ENCODE measurements at places on chromosomes 3 and 15.
A peak's percentile ranks its signal among the peaks of the same experiment; 100 is the strongest.

DNA sequence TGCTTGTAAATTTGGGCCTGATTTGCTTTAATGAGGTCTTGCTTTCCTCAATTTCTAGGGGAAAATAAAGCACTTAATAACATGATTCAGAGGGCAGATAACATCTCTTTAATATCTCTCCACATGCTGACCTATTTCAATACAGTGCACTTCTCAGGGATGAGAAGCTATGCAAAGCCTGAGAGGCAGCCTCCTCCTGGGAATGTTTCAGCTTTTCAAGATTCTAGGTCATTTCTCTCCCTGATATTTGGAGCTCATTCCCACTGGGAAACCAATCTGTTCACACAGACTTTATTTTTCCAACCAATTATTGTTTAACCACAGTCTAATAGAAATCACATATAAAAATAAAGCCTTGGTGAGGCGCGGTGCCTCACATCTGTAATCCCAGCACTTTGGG lies 67.0 kb upstream of the LSAMP start:
- DNase-seq = no peak
- H3K36me3 ChIP-seq = no peaks in the 10 kb centered on the region
- no peaks in the 10 kb centered on the region for H3K4me1 ChIP-seq

DNA sequence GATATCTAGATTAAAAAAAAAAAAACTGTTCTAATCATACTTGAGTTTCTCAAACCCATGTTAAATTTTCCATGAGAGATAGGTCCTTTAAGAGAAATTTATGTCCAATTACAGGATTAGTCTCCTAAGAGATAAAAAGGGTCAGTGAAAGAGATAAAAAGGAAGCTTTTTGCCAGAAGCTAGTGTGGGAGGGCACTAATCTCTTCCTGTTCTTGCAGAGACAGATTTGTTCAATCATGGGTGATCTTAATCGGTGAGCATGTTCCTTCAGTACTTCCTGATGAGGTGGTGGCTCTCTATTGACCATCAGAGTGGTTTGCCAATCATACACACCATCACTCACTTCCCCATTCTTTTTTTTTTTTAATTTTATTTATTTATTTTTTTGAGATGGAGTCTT lies 16.9 kb upstream of the LPP start:
- no peak for DNase-seq
- no peak overlapping the region for H3K27ac ChIP-seq
- H3K27me3 ChIP-seq = no peaks in the 10 kb centered on the region
- no peaks in the 10 kb centered on the region for H3K36me3 ChIP-seq
- H3K4me3 ChIP-seq = no peak overlapping the region
- peaks cover 16% of the 10 kb centered on the region for H3K4me1 ChIP-seq

DNA sequence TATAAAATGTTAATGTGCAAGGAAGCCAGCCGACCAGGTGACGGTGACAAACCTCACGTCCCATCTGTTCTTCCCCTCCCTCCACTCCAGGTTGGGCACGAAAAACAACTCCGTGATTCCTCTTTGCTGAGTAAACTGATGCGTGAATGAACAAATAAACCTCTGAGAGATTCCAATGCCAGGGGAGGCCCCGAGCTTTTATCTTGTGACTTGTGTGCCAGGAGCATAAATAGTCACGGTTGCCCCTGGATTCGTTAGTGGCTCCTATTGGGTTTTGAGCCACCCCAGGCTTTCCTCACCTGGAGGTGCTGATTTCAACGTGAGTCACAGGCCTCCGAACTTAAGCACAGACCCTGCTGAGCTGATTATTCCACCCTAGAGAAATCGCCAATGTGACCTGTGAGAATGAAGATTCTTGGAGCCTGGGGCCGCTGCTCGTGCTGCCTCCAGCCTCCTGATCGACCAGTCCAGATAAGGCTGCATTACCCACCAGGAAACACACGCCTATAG lies 119.2 kb downstream of the SHQ1 start:
- no peak overlapping the region for H3K4me3 ChIP-seq
- no peak for DNase-seq
- peaks cover 6% of the 10 kb centered on the region for H3K4me1 ChIP-seq

DNA sequence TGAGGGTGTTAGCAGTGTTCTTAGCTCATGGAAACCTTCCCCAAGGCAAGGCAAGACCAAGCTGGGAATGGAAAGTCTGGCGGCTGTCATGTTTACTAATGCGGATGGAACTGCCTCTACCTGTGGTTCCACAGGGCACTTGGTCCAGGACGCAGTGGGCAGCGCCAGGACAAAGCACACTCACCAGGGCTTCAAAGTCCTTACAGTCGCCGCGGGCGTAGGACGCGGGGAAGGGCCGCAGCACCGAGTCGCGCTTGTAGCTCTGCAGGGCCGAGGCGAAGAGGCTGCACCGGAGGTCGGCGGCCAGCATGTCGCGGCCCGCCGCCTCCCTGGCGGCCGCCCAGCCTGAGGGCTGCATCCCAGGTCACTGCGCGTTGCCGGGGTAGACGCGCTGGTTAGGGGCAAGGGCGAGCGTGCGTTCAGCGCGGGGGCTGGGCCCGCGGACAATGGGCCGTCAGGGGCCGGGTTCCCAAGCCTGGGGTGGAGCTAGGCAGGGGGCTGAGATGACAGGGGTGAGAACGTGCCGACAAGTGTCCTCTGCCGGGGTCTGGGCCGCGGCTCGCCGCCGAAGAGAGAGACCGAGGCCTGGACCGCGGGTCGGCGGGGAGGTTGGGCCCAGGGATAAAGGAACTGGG lies 497 bp downstream of the PARP16 start:
- H3K4me3 ChIP-seq = peak overlapping the region; percentile 87
- H3K27ac ChIP-seq = peak overlapping the region; percentile 85
- peak; percentile 52 for DNase-seq
- peaks cover 33% of the 10 kb centered on the region for H3K4me1 ChIP-seq
- H3K36me3 ChIP-seq = peaks cover 15% of the 10 kb centered on the region
- H3K27me3 ChIP-seq = no peaks in the 10 kb centered on the region

DNA sequence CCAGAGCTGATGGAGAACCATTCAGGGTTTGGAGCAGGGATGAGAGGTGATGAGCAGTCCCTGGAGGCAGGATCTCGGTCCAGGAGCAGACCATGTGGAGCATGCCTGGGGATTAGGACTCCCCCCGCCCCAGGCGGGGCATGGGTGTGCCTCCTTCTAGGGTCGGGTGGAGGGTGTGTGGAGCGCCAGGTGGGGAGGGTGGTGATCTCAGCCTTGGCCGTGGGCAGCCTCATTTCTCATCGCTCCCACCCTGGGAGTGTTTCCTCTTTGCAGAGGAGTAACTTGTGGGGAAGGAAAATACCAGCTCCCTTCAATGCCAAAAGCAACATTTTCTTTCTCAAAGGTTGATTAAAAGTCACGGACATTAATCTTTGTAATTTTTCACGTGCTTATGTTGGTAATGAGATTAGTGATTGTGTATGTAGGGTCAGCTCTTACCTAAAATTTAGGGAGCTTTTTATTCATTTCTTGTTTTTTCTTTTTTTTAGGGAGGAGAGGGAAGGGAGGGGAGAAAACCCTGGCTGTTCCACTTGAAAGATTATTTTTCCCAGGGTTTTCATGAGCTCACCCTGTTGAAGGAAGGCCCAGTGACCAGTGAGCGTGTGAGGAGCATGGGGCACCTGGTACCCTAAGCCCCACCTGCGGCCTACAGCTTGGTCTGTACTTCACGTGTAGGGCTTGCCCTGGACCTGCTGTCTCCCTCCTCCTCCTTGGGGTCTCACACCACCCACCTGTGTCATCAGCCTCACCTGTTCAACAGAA lies 11.0 kb downstream of the FBLN2 start:
- no peak overlapping the region for H3K4me3 ChIP-seq
- H3K36me3 ChIP-seq = no peaks in the 10 kb centered on the region
- no peak for DNase-seq
- no peak overlapping the region for H3K27ac ChIP-seq

DNA sequence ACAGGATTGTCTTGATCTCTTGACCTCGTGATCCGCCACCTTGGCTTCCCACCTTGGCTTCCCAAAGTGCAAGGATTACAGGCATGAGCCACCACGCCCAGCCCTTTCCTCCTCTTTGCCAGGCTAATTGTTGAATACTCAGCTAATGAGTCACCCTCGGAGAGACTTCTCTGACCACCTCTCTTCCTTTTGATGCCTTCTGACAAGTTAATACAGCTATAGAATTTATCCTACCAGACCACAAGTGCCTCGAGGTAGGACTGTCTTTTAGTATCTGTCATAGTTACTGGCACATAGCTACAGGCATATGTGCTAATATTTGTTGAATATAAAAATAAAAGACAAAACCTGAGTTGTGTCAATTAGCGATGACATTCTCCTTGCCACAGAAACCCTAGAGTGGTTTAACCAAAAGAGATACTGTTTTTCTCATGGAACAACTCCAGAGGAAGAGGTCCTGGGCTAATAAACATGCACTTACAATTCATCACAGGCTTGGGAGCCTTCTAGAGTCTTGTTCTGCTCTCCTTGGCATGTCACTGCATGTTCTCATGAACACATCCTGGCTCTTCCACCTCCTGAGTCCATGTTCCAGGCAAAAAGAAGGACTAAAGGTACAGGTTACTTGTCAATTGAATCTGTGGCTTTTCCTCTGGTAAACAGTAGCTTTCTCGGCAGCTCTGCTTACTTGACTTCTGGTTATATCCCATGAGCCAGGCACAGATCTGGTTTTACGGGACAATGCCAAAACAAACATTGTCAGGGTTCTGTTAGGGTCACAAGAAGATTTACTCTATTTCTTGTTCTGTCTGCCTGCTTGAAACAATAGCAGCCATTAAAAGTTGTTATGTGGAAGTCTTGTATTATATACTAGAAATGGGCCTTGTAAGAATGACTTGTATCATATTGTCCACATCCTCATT lies 332.3 kb downstream of the THSD4 start:
- H3K27me3 ChIP-seq = peaks cover 3% of the 10 kb centered on the region
- DNase-seq = no peak
- no peak overlapping the region for H3K4me3 ChIP-seq
- H3K4me1 ChIP-seq = no peaks in the 10 kb centered on the region

DNA sequence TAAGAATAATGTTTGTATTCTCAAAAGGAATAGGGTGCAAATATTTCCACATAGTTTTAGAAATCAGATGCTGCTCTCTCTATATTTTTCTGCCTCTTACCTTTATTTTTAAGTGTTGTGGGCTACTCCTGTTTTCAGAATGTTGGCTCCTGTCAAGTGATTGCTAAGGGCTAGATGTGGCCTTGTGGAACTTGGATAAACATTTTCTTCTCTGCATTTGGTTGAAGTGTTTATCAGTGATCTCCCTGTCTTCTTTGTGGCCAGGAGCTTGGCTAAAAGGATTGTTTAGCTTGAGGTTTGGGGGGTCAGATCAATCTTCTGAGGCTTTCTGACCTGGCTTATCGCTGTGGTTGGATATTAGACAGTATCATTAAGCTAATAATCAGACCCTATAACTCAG lies 112.6 kb downstream of the TCF12 start:
- H3K36me3 ChIP-seq = no peaks in the 10 kb centered on the region
- no peak for DNase-seq
- peaks cover 32% of the 10 kb centered on the region for H3K4me1 ChIP-seq
- no peaks in the 10 kb centered on the region for H3K27me3 ChIP-seq
- no peak overlapping the region for H3K27ac ChIP-seq
- no peak overlapping the region for H3K4me3 ChIP-seq

- H3K4me3 ChIP-seq = no peak overlapping the region
- H3K27me3 ChIP-seq = no peaks in the 10 kb centered on the region
- no peaks in the 10 kb centered on the region for H3K4me1 ChIP-seq
- no peak overlapping the region for H3K27ac ChIP-seq
Observed at GRCh38 chr3:183148056-183148455, 14.5 kb downstream of the LAMP3 start.

DNA sequence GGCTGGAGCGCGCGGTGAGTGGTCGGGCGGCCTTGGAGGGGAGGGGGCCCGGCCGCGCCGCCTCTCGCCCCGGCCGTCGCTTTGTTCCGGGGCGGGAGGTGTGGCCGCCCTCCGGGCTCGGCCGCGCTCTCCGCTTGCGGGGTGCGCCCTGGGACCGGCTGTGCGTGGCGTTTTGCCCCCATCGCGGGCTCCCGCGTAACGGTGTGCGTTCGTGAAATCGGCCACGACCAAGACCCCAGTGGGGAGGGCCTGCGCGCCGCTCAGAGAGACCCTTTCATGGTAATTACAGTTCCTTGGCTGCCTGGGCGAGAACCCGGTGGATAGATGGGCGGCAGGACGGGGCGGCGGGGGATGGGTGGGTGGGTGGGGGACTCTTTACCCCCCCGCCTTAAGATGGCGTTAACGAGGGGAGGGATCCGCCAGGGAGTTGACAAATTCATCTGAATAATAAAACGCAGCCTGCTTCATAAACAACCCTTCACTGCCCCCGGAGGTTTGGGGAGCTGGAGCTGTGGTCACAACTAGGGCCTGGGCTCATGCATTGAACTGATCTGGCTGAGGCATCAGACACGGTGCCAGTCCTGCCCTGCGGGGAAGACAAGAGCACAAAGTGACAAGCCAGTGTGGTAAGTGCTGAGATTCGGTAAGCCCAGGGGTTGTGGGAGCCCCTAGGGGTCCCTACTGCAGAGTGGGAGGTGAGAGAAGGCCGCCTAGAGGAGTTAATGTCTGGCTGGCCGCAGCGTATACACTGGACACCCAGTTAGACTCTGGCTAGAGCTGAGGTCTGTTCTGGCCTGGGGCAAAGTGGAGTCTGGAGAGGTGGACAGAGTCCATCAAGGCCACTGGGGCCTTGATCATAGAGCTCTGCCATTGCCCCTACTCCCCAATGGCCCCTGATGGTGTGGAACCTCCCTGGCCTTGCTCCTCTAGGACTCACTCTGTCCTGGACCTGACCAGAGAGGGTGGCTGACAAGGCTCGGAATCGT lies 668 bp downstream of the MRAS start:
- peak overlapping the region; percentile 48 for H3K4me3 ChIP-seq
- H3K27ac ChIP-seq = no peak overlapping the region
- peaks cover 32% of the 10 kb centered on the region for H3K27me3 ChIP-seq
- peaks cover 6% of the 10 kb centered on the region for H3K4me1 ChIP-seq
- H3K36me3 ChIP-seq = peaks cover 2% of the 10 kb centered on the region
- peak; percentile 18 for DNase-seq

GRCh38 chr15:38220606-38221273 lies 31.9 kb upstream of the SPRED1 start:
- H3K4me1 ChIP-seq = peaks cover 5% of the 10 kb centered on the region
- no peak overlapping the region for H3K27ac ChIP-seq
- H3K36me3 ChIP-seq = no peaks in the 10 kb centered on the region
- peaks cover 5% of the 10 kb centered on the region for H3K27me3 ChIP-seq

GRCh38 chr15:39427705-39428104 lies 153.2 kb upstream of the THBS1 start:
- H3K36me3 ChIP-seq = no peaks in the 10 kb centered on the region
- H3K4me3 ChIP-seq = no peak overlapping the region
- no peak overlapping the region for H3K27ac ChIP-seq
- H3K27me3 ChIP-seq = peaks cover 28% of the 10 kb centered on the region
- peaks cover 37% of the 10 kb centered on the region for H3K4me1 ChIP-seq
- DNase-seq = peak; percentile 10

DNA sequence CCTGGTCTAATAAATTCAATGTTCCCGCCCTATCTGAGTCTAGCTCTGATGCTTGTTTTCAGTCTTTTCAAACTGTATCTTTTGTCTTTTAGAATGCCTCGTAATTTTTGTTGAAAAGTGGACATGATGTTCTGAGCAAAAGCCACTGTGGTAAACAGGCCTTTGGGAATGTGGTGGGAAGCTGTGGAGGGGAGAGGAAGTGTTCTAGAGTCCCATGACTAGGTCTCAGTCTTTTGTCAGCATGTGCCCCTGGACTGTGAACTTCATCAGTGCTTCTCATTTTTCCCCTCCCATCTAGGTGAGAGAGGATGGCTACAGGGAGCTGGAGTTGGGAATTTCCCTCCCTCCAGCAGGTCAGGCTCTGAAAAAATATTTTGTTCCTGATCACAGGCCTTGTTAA lies 33.7 kb downstream of the SUSD5 start:
- no peak for DNase-seq
- no peak overlapping the region for H3K27ac ChIP-seq
- H3K36me3 ChIP-seq = no peaks in the 10 kb centered on the region
- no peaks in the 10 kb centered on the region for H3K4me1 ChIP-seq
- H3K27me3 ChIP-seq = peaks cover 4% of the 10 kb centered on the region

Measured in activated CD4-positive, alpha-beta T cell treated with anti-CD3 and anti-CD28 coated beads for 36 hours (primary cell).